ENCODE measurements at places on chromosomes 2 and 18.

DNA sequence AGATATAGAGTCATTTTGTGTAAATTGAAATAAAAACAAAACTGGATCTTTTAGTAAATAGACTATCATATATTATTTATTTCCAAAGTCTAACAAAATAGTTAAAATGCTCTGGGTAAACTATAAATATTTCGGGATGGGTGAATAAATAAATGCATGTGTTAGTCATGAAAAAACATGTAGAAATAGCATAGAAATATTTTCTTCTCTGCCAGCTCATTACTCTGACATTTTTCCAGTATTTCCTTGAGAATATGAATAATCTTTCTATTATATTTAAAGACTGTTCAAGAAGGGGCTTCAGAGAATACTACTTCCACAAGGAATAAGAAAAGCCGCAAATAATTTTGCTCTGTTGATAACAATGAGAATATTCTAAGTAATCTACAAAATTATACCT lies 880.4 kb downstream of the TRIB2 start:
- no peak overlapping the region for H3K27ac ChIP-seq
- H3K27me3 ChIP-seq: no peaks in the 10 kb centered on the region
- no peak overlapping the region for H3K4me3 ChIP-seq

DNA sequence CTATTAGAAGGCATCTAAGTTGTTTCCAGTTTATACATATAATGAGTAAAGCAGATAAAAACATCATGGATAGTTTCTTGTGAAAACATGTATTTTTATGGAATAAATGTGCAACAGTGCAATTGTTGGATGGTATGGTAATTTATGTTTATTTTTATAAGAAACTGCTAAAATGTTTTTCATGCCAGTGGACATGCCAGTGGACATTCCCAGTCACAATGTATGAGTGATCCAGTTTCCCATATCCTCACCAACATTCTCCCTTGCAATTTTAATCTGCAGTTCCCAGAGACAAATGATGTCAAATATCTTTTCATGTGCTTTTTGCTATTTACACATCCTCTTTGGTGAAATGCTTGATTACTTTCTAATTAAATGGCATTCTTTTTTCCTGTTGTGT lies 818.6 kb downstream of the SUCLG1 start:
- H3K36me3 ChIP-seq: no peaks in the 10 kb centered on the region
- DNase-seq: no peak
- no peak overlapping the region for H3K4me3 ChIP-seq
- no peak overlapping the region for H3K27ac ChIP-seq

GRCh38 chr2:100840519-100840918 lies 20.6 kb downstream of the NPAS2 start:
- DNase-seq: no peak
- no peaks in the 10 kb centered on the region for H3K27me3 ChIP-seq
- peaks cover 30% of the 10 kb centered on the region for H3K4me1 ChIP-seq
- H3K4me3 ChIP-seq: no peak overlapping the region

DNA sequence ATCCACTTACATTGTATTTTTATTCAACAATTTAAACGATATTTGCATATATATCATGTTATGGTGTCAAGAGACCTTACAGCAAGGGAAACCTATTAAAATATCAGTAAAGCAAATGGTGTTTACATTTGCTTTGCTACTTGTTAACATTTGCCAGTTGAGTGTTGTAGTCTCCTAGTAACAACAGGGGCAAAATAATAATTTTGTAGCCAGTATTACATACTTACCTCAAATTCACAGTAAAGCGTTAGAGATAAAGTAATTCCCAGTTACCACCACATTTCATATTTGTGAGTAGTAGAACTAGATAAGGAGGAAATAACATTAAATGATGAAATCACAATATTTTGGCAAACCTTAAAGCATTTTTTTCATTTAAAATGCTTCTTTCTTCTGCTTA lies 71.3 kb downstream of the FASTKD2 start:
- H3K4me1 ChIP-seq: no peaks in the 10 kb centered on the region
- H3K27me3 ChIP-seq: no peaks in the 10 kb centered on the region
- H3K4me3 ChIP-seq: no peak overlapping the region
- no peak for DNase-seq
- no peaks in the 10 kb centered on the region for H3K36me3 ChIP-seq

- H3K4me1 ChIP-seq: peaks cover 1% of the 10 kb centered on the region
- H3K4me3 ChIP-seq: no peak overlapping the region
- H3K36me3 ChIP-seq: no peaks in the 10 kb centered on the region
- no peaks in the 10 kb centered on the region for H3K27me3 ChIP-seq
These were observed 4.2 kb upstream of the IWS1 start for GRCh38 chr2:127530245-127531140.

DNA sequence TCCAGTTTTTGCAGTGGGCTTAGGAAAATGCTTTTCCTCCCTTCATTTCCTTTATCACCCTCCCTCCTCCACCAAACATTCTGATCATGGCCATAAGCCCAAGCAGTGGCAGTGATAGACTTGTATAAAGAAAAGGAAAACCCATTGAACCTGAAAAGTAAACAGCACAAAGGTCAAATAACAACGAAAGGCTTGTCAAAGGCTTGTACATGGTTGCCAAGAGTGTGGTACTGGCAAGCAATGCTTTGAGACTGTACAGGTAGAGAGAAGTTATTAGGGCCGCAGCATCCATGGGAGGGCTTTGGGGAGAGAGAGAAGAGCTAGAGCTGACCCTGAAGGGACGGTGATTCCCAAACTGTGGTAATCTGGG lies 2.1 kb upstream of the VWA3B start:
- no peaks in the 10 kb centered on the region for H3K36me3 ChIP-seq
- H3K4me3 ChIP-seq: no peak overlapping the region
- DNase-seq: no peak
- H3K4me1 ChIP-seq: peaks cover 19% of the 10 kb centered on the region

Measured in thoracic aorta (tissue), 2 donors.